T-helper 1 cell (primary cell): ENCODE measurements at places on chromosomes 1 and 21.

- no peak for DNase-seq
Observed at GRCh38 chr1:37298769-37299168, 175.6 kb upstream of the ZC3H12A start.

GRCh38 chr1:214719207-214719606 lies 116.2 kb downstream of the CENPF start:
- DNase-seq = no peak

- DNase-seq = no peak
Observed at GRCh38 chr1:217568200-217568599, 62.7 kb downstream of the GPATCH2 start.

DNA sequence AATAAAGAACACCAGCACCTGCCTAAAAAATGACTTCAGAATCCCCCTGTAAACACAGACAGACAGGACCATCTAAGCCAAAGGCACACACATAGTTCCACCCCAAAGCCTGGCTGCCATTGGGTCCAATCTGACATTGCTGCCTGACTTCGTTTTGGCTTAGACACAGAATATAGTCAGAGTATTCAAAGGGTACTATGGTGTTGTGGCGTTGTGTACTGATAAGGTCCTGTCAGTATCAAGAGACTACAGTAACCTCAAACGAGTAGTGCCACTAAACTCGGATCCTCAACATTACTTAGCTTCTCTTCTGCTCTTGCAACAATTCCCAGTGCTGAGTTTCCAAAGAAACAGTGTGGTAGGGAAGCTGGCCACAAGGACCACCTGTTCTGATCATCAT lies 169.3 kb upstream of the NR5A2 start:
- no peak for DNase-seq
